Psoas muscle (tissue), 8 donors: ENCODE measurements at places on chromosomes 12 and 14. TPM values are rescaled to one million over a fixed set of nuclear protein-coding genes. Genes with fewer than 3 reads are reported as not detected.

GRCh38 chr14:77086951-77087350 is 11.1 kb upstream of the CIPC start:
- no peak for DNase-seq

Gene MGST1
- 24.1 TPM for polyA plus RNA-seq

GRCh38 chr14:64725261-64725815 is 21.1 kb downstream of the PLEKHG3 start:
- no peak for DNase-seq

- DNase-seq = no peak
Measured at GRCh38 chr12:102022286-102022685, 39.5 kb downstream of the WASHC3 start.

DNA sequence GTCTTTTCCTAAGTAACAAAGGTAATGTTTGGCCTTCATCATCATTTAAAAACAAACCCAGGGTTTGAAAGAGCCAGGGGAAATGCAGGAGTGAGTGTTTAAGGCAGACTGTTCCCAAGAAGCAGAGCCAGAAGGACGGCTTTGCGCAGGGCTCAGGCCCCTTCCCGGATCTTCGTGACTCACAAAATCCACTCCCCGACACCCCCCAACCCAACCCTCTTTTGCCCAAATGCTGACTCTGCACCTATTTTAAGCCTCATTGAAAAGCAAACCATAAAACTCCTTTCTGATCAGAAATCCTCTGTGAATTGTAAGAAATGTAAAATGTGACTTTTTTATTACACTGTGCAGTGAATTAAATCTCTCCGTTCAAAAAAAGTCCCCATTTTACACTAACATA is 67.5 kb downstream of the SETD3 start:
- DNase-seq = no peak

GRCh38 chr12:1810201-1810930 is 10.0 kb upstream of the LRTM2 start:
- no peak for DNase-seq

GRCh38 chr14:95217391-95217900 is 60.1 kb upstream of the DICER1 start:
- DNase-seq = no peak

Gene RASSF8
- 7.7 TPM for polyA plus RNA-seq

DNA sequence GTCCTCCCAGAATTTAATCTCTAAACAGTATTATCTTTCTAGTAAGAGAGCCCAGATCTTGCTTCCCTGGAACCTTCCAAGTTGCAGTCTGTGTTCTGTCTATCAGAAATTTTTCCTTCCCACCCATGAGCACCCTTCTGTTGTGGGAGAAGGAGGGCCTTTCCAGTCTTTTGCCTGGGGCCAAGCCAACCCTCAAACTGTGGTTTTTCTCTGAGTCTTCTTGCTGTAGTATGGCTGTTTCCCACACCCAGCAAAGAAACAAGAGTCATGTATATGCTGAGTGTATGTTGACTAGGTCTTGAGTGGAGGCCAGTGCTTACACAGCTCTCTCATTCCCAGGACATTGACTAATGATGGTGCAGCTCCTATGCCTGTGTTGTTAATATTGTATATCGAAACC is 104.5 kb downstream of the TGFB3 start:
- no peak for DNase-seq

DNA sequence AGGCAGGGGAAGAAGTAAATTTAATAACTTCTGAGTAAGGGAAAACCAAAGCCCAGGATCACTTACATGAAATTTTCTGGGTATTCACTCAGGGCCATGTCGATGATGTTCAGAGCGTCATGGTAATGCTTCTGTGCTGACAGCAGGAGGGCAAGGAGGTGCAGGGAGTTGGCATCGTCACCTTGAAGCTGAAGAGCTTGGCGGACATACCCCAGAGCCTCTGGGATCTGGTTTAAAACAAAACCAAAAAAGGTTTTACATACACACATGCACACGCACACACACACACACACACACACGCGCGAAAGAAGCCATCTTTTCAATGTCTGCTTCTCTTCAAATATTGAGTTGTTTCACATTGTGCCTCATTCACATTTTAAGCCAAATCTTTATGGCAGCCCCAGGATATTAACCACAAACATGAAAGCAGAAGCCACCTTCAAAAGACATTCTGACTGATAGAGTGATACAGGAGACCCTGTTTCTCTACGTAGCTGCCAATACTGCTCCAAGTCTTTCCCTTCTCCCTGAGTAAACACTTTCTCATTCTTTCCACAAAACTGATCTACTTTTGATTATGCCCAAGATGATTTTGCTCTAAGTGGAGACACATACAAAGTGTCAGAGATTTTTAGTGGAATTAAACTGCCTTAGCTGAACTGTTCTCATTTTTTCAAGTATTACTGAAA is 172.1 kb downstream of the TTC7B start:
- no peak for DNase-seq

Gene MSRB3
- polyA plus RNA-seq = 34.5 TPM

Gene GLS2
- 0.08 TPM for polyA plus RNA-seq
